ENCODE measurements at places on chromosomes 1 and 21.

DNA sequence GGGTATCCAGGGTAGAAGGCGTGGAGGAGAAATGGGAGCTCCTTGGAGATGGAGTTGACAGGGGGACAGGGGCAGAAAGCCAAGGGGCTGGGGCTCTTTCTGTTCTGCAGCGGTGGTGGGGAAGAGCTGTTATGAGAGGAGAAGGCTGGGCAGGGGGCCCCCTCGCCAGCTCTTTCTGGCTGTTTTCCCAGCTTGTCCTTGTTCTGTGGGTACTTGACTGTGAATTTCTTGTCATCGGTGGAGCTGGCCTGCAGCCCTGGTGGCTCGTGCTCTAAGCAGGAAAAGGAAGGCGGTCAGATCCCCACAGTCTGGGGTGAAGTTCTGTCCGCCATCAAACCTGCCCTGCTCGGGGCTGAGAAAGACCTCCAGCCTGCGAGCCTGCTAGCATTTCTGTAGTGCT lies 7.6 kb downstream of the ZNF683 start:
- DNase-seq: no peak

DNA sequence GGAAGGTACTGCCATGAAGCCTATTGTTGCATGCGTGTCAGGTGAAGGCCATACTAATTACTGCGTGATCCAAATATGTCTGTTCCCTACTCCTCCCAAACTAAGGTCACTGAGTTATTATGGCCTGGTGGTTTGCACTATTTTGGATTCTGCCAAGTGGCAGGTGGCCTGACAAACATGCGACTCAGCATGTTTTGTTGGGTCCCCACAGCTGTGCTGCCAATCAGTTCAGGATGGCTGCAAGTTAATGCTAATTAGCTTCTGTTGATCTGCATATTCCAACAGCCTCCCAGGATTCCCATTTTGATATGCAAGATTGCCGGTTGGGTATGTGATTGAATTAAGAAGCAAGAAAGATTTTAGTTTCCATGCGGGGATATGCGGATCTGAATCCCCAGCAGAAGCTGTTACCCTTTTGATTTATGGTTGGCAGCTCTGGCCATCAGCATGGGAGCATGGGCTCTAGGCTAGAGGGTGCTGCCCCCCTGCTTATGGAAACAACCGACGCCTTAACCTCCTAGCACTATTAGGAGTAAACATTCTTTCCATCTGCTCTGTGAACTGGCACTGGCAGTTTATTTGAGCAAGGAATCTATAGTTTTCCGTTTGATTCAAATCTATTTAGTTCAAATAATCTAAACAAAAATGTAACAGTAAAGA lies 429.8 kb upstream of the C1orf87 start:
- DNase-seq: no peak

DNA sequence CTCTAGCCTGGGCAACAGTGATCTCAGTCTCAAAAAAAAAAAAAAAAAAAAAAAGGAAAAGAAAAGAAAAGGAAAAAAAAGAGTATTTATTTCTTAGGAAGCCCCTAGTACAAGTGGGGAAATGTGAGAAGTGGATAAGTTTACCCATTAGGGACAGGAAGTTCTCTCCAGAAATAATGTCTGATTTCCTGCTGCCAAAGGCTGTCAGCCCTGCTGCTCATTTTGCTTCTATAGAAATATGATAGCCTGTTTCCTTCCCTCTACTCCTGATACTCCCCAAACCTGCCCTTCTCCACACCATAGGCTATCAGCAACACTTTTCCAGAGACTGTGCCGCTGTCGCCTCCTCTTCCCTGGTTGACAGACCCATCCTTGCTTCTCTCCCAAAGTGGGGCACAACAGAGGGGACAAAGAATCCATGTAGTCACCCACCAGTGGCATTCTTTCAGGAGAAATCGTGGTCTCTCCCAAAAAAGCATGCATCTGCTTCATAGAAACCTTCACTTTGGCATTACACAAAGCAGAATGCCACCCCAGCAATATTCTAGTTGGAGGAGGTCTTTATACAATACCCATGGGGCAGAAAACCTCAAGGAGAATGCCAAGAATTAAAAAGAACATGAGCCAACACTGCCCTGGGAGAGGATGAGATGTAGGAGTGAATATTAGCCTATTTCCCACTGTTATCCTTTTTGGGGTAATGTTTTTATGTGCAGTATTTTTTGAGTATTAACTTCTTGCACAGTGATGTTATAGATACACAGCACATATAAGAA lies 166.3 kb upstream of the NR5A2 start:
- no peak for DNase-seq

GRCh38 chr21:26167593-26167992 lies 3.0 kb downstream of the APP start:
- DNase-seq: no peak

- DNase-seq: no peak
Measured at GRCh38 chr1:61472876-61473275, 252.1 kb downstream of the TM2D1 start.

- no peak for DNase-seq
Measured at GRCh38 chr21:45618287-45618686, 25.2 kb upstream of the PCBP3 start.

DNA sequence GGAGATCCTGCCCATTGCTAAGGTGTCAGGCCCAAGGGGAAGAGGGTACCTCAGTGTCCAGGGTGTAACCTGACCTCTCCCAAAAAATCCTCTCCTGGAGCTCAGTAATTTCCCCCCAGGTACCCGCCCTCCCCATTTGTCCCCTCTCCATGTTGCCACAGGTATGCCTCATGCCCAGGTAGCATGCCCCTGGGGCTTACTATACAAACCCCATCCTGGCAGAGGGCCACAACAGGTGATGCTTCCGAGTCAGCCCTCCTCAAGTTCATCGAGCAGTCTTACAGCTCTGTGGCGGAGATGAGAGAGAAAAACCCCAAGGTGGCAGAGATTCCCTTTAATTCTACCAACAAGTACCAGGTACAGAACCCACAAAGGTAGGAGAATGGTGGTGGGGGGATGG lies 15.7 kb downstream of the ATP1A4 start:
- DNase-seq: no peak

DNA sequence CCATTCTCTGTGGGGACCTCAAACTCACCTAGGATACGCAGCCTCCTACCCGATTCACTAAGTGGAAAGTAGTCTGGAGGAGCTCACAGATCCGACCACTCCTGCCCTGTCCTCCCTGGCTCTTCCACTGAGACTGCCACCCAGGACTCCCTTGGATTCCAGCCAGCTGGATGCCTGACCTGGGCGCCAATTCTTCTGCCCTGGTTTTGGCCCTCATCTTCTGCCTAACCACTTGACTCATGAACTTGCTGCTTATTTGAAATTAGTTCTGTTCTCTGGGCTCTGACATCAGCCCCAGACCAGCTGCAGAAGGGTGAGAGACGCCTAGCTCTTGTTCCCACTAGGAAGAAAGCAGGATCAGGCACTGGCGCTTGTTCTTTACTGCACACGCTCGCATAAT lies 48.9 kb downstream of the SLC35D1 start:
- DNase-seq: no peak

DNA sequence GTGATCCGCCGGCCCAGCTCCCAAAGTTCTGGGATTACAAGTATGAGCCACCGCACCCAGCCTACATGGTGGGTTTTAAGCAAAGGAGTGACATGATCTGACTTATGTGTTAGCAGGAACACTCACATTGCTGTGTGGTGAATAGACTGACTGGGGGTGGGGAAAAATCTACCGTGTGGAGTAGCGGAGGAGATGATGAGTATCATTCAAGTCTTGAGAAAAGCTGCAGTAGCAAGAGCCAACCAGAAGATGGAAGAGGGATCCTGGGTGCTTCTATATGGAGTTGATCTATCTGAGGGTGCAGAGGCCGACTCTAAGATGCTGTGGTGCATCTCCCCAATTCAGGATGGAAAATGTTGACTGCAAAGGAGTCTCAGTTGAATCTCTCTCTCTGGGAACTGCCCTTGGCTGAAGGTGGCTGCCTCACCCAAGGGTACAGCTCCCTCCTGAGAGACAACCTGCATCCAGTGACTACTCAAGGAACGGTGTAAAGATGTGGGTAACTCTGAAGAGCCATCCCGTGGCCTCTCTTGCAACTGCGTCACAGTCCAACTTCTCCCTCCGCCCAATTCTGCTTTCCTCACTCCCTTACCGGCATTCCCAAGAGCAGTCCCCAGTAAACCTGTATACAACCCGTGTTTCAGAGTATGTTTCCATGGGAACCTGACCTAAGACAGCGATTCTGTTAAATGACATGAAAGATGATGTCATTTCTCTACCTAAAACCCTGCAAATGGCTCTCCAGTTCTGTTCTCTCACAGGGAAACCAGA lies 7.4 kb upstream of the B3GALNT2 start:
- DNase-seq: no peak

DNA sequence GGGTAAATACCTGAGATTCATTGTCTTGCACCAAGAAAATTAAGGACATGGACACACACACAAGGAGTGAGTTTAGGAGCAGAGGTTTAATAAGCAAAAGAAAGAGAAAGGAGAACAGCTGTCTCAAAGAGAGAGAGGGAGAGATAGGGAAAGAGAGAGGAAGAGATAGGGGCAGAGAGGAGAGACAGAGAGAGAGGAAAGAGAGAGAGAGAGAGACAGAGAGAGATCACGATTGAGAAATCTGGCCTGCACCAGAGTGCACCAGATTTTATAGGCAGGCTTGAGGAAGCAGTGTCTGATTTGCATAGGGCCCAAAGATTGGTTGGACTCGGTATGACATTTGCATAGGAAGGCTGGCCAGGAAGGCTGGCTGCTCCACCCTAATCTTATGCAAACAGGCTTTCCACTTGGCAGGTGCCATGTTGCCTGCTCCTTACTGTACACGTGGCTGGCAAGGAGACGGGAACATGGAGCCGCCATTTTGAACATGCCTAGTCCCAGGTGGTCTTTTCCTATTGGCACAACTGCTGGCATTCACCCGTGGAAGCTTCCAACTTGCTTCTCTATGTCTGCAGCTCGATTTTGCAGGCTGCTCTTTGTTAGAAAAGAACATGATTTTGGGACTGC lies 419.9 kb downstream of the ZP4 start:
- no peak for DNase-seq

- DNase-seq: no peak
Measured at GRCh38 chr1:201705389-201705788, 123.6 kb upstream of the IPO9 start.

GRCh38 chr1:7319196-7319595 lies 451.9 kb upstream of the VAMP3 start:
- no peak for DNase-seq

DNA sequence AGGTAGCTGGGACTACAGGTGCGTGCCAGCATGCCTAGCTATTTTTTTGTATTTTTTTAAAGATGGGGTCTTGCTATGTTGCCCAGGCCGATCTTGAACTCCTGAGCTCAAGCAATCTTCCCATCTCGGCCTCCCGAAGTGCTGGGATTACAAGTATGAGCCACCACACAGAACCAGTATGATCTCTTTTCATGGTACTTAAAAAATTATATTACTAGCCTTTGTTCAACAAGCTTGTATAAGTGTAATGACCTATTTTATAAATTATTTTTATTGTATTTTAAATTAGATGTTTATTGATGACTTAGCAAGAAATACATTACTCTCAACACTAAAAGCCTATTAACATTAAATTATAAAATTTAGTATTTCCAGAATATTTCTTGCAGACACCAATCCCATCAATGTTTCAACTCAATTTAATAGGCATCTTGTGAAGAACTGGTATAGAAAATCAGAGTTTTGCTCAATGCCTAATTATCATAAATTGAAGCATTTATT lies 36.0 kb upstream of the MTF2 start:
- DNase-seq: no peak

- no peak for DNase-seq
Measured at GRCh38 chr1:115906627-115907026, 65.7 kb upstream of the NHLH2 start.

DNA sequence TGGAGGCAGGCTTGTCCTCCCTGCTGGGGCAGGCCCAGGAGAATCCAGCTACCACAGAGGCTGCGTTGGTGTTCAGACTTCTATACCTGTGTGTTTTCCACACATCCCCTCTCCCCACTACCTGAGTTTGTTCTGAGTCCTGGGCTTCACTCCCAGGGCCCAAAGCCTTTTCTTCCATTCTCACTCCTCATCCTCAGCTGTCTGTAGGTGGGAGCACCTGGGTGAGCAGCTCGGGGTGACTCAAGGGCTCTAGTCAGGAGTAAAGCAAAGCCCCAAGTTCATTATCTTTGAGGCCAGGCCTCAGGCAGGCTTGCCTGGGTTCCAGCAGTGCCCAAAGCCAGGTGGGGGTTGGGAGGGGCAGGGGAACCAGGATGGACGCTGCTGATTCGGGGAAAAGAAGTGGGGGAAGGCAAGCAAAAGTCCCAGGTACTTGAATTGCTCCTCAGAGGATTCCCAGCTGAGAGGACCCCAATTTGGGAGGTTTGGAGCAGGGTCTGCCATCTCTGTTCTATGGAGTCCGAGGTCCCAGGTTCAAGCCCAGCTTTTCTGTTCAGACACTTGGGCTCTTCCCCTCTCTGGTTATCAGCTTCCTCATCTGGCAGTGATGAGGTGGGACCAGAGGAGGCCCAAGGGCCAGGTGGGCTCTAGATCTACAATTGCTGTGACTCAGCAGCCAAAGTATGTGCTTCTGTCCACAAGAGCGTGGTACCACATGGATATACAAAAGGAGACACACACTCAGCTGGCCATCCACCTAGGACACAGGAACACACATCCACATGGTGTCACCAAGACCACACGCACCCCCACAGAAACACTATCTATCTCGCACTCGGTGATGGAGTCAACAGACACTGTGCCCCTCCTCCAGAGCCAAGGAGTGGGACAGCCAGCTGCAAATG lies 5.8 kb upstream of the PTPN7 start:
- DNase-seq: no peak

- DNase-seq: no peak
Measured at GRCh38 chr1:93640656-93641440, 40.8 kb downstream of the BCAR3 start.

DNA sequence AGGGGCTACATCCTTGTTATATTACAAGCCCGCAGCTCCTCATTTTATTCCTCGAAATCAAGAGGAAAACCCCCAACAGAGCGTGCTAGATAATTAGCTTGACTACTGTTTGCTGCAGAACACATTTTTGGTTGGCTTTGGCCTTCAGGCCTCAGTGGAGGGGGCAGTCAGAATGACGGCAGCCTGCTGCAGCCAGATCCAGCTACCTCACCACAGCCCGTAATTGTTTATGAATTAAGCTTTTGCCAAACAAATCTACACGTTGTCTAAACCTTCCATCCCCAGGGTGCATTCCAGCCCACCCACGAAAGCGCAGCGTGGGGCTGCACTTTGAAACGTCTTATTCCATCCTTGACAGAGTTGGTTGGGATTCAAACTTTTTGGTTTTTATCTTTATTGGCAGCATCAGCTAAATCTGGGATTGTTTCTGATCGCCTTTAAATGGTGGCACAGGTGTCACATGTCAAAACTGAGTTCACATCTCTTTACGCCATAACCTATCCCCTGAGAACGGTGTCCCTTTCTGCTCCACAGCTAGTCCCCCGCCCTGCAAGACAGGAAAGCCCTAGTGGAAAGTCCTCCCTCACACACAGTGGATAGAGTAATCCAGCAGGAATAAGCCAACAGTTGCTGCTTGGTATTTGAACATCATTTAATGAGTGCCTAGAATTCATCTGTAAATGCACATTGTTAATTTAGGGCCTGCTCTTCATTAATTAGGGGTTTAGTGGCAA lies 195.5 kb downstream of the LMO4 start:
- DNase-seq: no peak
